AG09319 (cell line): ENCODE measurements at places on chromosomes 1 and 21.

DNA sequence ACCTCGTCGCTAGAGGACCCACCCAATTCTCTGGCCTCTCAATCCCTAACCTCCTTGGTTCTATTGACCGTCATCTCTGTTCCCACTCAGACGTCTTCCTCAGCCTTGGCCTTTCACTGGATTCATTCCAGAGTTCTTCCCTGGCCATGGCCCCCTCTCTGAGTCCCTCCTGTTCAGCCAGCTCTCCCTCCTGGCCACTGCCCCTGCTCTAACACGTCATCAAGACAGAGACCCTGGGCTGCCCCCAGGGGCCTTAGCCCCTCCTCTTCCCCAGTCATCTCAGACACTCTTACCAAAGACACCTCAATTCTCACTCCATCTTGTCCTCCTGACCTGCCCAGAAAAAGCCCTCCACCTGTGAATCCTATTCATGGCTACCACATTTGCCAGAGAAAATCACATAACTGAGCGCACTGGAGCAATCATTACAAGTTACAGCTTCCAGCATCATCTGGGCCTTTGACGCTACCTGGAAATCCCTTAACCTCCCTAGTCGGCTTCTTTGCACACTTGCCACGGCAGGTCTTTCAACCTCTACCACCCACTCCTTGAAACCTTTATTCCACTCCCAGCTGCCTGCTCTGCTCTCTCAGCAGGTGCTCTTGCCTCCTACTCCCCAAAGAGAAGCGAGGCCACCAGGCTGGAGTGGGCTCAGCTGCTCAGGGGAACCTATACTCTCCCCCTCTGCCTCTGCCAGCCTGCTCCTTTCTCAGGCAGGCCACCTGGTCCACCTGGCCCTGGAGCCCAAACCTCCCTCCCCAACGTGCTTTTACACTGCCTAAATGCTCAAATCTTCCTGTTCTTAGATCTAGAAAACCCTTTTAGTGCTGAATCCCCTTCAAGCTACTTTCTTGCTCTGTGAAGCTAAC is 14.0 kb downstream of the DCST2 start:
- no peak for DNase-seq

DNA sequence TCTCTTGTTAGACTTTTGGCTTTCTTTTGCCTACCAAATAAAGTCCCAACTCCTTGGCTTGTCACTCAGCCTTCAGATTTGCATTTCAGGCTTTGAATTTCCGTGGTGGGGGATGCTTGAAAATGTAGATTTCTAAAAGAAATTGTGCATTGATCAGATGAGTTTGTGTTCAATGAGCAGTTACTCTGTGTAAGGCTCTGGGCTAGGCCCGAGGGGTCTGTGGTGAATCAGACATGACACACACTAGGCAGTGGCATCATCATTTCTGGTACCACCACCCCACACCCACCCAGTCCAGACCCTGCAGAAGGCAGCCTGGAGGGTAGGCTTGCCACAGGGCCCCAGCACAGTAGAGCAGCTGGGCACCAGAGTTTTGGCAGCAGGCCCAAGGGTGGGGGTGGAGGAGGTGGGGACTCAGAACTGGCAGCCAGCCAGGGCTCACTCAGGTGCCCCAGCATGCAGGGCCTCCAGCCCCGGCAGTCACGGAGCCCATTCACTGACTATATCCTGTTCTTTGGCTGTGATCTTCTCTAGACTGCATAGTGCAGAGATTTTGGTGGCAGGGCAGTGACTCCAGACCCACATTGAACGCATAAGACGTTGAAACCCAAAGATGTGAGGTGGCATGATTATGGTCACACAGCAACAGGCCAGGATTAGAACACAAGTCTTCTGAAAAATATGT is 97.2 kb upstream of the ARTN start:
- no peak for DNase-seq

- DNase-seq: no peak
Measured at GRCh38 chr1:4090556-4090955, 190.5 kb upstream of the C1orf174 start.

DNA sequence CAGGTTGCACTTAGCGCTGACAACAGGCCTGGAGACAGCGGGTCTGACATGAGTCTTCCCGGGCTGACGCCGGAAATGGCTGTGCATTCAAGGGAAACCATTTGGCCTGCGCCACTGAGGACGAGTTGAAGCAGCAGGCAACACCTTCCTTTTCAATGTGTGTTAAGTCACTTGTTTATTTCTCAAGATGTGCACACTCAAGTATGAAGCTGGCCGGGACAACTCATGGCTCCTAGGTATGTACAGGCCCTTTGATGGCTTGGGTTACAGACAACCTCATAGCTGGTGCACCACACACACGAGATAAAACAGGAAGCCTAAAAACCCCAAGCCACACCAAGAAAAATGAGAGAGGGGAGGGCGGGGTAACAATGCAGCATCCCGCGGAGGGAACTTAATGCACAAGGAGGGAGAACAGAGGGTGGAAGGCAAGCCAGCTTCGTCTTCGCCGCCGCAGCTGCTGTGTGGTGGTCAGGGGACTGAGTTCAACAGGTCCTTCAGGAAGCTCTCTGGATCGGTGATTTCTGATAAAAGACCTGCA is 118.0 kb upstream of the IFFO2 start:
- no peak for DNase-seq

GRCh38 chr1:167678422-167678821 is 43.4 kb upstream of the MPZL1 start:
- DNase-seq: no peak

DNA sequence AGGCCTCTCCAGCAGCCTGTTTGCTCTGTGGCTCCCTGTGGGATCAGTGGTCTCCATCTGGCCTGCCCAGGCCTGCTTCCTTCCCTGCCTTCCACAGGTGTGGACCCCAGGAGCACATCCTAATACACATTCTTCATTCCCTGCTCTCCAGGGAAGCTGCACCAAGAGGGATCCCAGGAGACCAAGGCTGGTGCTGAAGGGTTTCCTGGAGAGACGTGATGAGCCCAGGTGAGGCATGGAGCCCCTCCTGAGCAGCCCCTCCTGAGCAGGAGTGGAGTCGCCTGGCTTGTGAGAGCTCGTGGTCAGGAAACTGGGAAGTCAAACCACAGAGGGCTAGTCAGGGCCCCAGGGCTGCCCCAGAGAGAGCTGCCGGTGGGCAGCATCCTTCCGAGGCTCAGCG is 561.4 kb downstream of the MATN1 start:
- DNase-seq: no peak

GRCh38 chr1:56573311-56573710 is 6.1 kb downstream of the PLPP3 start:
- no peak for DNase-seq

DNA sequence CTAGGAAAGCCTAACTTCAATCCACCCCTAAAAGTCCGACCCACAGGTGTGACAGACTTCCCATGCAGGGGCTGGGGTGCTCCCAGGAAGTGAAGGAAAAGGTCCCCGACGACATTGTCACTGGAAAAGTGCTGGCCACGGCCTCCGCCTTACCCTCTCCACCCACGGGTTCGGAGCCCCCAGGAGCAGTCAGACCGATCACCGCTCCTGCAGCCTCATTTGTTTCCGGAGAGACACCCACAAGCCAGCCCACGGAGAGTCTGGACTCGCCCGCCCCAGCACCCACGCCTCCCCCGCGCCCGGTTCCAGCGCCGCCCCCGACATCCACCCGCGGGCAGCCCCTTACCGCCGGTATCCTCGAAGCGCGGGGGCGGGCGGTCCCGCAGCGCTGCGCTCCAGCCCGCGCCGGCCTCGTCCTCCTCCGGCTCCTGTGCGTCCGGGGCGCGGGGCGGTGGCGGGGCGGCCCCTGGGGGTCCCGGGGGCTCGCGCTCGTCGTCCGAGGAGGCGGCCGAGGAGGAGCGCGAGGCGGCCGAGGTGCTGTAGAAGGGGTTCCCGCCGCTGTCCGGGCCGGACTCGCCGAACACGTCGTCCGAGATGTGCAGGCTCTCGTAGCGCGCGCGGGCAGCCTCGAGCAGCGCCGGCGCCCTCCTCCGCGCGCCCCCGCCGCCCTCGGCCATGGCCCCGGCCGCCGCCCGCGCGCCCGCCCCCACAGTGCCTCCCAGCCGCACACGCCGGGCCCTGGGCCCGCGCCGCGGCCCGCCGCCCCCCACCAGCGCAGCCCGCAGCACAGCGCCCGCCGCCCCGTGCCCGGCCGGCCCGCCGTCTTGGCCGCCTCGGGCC is 660 bp downstream of the PGBD5 start:
- DNase-seq: no peak

GRCh38 chr1:206709772-206710459 is 25.2 kb downstream of the MAPKAPK2 start:
- no peak for DNase-seq

DNA sequence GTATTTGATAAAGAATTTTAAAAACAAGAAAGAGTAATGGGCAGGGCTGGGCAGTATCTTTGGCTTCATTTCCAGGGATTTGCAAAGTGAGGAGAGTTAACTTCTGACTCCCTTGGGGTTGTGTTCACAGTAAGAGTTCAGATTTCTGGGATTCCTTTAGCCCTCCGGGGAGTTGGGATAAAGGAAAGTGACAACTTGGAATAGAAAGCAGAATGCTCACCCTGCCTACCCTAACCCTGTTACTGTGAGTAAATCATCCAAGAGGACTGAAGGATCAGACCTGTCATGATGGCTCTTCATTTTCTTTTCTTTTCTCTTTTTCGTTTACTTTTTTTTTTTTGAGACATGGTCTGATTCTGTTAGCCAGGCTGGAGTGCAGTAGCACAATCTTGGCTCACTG is 76.1 kb downstream of the CACHD1 start:
- no peak for DNase-seq

DNA sequence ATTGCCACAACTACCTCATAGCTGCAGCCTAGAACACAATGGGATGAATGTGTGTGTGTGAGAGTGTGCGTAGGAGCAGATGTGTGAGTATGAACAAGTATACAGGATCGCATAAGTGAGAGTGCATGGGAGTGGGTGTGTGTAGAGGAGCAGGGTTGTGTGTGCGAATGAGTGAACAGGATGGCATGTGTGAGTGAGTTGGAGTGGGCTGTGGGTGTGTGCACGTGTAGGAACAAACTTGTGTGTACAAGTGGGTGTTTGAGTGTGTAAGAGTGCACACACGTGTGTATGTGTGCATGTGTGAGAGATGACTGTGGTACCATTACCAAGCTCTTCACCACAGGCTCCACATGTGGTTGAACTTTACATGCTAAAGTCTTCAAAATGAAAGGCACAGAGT is 175.4 kb upstream of the EDN2 start:
- no peak for DNase-seq

- no peak for DNase-seq
Measured at GRCh38 chr1:32918179-32918578, 17.0 kb upstream of the TMEM54 start.

DNA sequence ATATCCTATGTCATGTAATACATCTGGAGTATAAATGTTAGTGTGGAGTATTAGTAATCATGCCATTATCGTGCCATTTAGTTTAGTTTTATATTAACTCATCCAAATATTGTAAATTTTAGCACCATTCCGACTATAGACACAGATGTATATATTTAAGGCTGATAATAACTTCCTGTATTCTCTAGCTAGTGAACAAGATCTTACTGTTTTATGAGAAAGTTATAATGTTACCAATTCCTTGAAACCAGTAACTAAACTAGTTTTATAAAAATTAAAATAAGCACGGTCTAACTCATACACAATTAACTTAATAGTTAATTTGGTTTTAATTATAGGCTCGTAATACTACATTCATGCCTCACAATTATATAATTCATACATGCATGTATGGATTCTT is 808.6 kb downstream of the USP25 start:
- no peak for DNase-seq

DNA sequence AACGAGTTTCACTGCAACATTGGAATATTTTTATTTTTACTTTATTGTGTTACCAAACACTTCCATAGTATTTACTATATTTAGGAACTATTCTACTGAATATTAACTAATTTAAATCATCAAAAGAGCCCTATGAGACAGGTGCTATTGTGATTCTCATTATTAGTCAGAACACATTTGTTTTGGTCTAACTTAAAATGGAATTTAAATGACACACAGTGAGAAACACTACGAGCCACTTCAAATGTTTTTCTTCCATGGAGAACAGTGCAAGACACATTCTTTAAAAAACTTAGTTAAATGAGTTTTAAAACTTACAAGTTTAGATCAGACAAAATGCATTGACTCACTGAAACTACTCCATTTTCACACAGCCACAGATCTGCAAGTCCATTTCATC is 6.6 kb upstream of the TRAF3IP3 start:
- no peak for DNase-seq

DNA sequence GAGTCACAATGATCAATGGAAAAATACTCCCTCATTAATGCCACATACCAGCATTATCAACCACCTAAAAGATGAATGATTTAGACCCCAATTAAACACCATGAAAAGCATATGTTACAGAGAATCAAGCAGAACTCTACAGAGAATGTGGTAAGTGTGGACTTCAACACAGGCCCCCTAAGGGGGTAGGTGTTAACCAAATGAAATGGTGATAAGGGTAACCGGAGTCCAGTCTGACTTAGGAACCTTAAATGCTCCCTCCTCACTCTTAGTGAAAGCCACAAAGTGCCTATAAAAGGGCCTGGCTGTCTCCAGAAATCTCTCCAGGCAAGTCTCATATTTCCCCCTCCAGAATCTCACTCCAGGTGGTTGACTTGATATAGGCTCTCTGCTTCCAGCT is 149.2 kb upstream of the FOXD3 start:
- no peak for DNase-seq

DNA sequence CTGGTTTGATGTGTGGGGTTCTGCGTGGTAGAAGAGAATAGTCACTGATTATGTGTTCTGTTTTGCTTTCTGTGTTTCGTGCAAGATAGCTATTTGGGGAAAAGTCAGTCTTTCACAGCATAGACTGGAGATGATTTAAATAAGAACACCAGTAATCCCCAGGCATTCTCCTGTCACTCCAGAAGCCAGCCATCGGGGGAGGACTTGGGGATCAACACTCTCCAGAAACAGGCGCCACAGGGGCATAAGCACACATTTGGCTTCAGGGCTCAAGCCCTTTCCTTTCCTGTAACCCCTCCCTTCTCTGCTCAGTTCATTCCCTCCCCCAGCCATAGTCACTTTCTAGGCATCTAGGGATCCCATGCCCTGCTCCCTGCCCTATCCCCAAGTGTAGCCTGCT is 97.3 kb upstream of the BEND5 start:
- DNase-seq: no peak

GRCh38 chr1:158809256-158809655 is 21.9 kb upstream of the MNDA start:
- no peak for DNase-seq

GRCh38 chr1:86423873-86424272 is at the start of gene CLCA2:
Gene CLCA2 (plus strand): TSS chr1:86424171. CDS start chr1:86424248, 77 bp downstream.
- DNase-seq: no peak

GRCh38 chr1:157073944-157074685 is 25.5 kb downstream of the ETV3L start:
- DNase-seq: peak; percentile 25

GRCh38 chr1:67832737-67833601 is at the start of gene GNG12:
Gene GNG12 (minus strand): TSS chr1:67833467. CDS start chr1:67707686, 125,781 bp downstream.
- DNase-seq: no peak

- no peak for DNase-seq
Measured at GRCh38 chr1:67683766-67684525, 1.1 kb upstream of the GADD45A start.

GRCh38 chr1:240486611-240487010 is 125.3 kb downstream of the GREM2 start:
- DNase-seq: no peak

- DNase-seq: no peak
Measured at GRCh38 chr21:14926186-14926585, 138.6 kb downstream of the NRIP1 start.

- DNase-seq: no peak
Measured at GRCh38 chr21:37059181-37059580, 13.7 kb downstream of the PIGP start.

- no peak for DNase-seq
Measured at GRCh38 chr1:58833166-58833565, 49.3 kb upstream of the JUN start.
